ENCODE measurements at places on chromosomes 12 and 14.

GRCh38 chr12:22624870-22625761 lies at the start of gene ETNK1:
TSS of gene ETNK1 (plus strand) at chr12:22625171. CDS start at chr12:22625431, 260 bp downstream.
- DNase-seq, result peak; percentile 11

DNA sequence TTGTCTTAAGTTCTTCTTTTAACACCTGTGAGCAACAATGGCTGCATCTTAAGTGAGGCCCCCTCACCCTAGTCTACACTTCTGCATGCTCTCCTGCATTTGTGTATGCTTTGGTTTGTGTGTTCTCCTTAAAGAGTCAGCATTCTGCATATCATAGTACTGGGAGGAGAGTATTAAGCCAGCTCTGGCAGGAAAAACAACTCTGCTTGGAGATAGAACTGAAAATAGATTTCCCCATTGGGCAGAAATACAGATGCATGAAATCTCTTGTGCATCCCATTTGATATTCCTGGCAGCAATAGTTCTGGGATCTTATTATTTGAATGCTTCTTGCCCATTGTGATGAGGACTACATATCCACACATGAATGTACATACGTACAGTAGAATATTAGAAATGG lies 70.6 kb upstream of the PRICKLE1 start:
- no peak for DNase-seq

DNA sequence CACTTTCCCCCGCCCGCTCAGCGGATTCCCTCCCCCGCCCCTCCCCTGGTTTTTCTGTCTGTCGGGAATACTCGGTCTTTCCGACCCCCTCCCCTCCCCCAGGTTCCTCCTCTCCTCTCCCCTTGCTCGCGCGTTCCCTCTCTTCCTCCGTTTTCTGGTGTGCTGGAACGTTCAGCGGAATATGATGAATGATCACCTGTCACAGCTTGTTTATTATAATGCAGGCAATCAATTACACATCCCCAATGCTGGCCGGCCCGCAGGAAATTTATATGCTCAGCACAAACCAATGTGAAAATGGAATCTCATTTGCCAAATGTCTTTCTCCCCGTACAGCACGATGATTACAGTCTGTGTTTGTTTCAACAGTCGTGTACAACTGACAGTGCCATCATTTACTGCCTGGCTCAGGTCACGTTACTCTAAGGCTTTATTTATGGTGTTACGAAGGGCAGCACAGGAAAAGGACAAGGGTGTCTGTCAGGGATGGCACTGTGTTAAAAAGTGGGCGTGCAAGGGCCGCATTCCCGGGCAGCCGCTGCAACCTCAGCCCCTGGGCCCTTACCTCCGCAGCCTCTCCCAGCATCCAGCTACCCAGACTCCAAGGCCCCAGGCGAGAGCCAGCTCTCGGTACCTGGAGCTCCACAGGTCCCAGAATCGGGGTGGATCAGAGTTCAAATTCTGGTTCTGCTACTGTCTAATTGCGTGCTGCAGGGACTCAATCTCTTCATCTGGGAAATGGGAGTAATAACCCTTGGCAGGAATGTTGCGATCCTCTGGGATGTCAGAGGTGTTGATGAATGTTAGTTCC lies 24.7 kb upstream of the MAP1LC3B2 start:
- no peak for DNase-seq

DNA sequence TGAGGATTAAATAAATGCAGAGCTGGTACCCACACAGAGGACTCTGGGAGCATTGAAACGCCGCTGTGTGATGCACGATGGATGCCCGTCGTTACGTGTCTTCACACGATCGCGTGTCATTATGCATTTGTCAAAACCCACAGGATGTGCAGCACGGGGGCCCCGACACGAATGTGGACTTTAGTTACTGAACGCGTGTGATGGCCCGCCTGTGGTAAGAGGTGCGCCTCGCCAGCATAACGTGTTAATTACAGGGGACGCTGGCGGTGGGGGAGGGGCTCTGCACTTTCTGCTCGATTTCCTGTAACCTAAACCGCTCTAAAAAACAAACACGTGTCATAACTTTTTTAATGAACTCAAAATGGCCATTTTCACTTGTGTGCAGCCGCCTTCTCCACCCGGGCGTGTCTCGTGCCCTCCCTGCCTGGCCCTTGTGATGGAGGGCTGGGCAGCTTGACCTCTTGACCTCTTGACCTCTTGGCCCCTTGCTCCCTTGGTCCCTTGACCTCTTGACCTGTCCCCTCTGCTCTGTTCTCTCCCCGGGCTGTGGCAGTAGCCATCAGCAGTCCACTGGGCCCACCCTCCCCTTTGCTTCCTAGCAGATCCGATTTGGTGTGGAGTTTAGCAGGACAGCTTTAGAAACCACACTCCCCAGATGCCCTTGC lies 33.7 kb upstream of the GALNT9 start:
- no peak for DNase-seq

- DNase-seq, result no peak
These were observed 53.6 kb downstream of the CHST11 start for GRCh38 chr12:104510145-104510872.

All from cerebellar nuclear complex (tissue), 1 donor.